Activated effector memory CD4-positive, alpha-beta T cell treated with Interleukin-2 at 50 U/mL for 16 hours (primary cell): ENCODE measurements at places on chromosomes 3 and 15.

- DNase-seq, result no peak
Measured at GRCh38 chr3:105493305-105493892, 126.7 kb downstream of the ALCAM start.

DNA sequence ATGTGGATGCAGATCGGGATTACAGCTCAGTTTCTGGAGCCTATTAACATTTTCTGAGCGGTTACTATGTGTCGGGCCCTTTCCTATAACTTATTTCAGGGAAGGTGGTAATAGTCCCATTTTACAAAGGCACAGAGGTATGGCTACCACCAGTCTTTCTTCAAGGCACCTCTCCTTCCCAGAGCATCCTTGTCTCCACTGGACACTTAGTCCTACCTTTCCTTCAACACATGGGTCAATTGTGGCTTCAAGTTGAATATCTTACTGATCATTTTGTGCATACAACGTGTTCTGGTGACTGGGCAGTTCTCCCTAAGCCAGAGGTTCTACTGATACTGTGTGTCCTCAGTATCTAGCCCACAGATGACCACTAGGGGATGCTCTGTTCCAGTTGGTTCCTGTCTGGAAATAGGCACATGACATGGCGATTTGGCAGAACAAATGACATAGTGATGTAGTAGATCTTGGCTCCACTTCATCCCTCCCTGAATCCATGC lies 60.7 kb upstream of the CMTM8 start:
- DNase-seq, result peak; percentile 14

GRCh38 chr3:129046732-129047552 lies 13.6 kb upstream of the GP9 start:
- DNase-seq, result no peak

DNA sequence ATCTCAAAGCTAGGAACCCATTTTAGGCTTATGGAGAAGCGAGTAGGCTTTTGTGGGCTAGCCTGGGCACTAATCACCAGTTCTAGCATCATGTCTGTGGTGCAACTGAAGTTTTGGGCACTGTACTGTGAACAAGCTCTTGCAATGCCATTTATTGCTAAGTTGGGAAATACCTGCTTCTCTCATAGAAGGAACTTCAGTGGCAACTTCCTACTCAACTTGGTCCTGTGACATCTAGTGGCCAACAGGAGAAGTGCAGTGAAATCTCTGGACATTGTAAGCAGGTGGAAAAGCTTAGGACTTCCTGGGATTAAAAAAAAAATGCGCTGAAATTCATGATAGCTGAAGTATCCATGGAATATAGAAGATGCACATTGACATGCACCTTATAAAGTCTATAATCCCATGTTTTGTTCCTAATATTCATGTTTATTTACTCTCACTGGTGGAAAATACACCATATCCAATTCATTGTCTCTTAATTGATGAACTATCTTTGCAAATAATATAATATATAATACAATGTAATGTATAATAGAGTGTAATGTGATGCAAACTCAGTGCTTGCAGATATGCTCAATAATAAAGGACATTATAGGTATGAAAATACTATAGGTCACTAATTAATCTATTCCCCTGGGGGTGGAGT lies 6.5 kb upstream of the ALDH1A3 start:
- DNase-seq, result peak; percentile 10

GRCh38 chr3:34277110-34277509 lies 478.7 kb downstream of the PDCD6IP start:
- no peak for DNase-seq

- no peak for DNase-seq
Measured at GRCh38 chr15:84603630-84604379, 3.0 kb downstream of the ZSCAN2 start.

DNA sequence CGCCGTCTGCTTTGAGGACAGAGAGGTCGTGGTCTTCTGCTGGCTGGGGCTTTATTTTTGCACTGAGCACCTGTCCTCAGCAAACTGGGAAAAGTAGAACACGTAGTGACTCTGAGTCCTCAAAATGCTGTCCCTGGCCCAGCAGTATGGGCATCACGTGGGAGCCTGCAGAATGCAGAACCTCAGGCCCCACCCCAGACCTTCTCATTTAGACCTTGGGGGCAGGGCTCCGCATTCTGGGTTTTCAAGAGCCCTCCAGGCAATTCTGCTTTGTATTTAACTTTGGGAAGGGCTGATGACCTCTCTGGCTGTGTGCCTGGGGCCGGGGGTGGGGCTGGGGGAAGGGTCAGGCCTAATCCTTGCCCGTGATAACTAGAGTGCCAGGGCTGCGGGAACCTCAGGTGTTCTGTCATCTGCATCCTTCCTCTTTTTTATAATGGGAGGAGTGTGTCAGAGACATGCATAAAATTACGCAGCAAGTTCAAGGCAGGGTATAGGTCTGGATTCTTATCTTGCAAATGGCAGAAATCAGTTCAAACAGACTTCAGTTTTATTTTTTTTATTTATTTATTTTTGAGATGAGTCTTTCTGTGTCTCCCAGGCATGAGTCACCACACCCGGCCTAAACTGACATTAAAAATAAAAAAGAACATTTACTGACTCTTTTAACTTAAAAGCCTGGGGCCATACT lies 11.1 kb downstream of the SLC6A6 start:
- DNase-seq, result no peak

- DNase-seq, result no peak
Measured at GRCh38 chr3:194251461-194251860, 99.7 kb downstream of the CPN2 start.

GRCh38 chr3:134881305-134881704 lies 86.2 kb downstream of the EPHB1 start:
- no peak for DNase-seq

DNA sequence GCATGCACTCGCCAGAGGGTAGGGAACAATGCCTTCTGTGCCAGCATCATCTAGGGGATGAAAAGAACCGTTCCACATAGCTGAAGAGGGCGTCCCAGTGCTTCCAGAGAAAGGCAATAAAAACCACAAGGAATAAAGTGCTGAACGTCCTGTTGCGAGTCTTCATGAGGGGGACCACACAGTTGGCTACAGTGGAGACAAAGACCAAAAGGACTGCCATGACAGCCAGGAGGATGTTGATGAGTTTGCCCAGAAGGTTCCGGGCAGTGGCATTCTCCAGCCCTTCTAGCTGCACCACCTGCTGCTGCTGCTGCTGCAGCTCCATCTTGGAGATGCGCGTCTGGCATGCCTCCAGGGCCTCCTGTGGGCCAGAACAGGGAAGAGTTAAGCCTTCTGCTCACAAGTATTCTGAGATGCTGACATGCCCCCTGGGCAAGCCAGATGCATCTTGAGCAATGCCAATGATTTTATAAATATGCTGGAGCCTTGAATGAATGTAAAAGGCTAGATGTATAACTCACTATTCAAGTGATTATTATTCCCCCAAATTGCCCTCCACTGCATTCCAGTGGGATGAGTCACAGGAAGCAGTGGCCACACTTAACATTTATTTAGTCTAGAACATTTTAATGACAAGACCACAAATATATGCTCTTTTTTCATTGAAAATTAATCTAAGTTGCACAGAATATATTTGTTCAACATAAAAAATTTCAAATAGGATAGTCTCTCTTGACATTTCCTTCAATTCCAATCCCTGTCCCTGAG lies 45.1 kb upstream of the PLXND1 start:
- DNase-seq, result no peak

DNA sequence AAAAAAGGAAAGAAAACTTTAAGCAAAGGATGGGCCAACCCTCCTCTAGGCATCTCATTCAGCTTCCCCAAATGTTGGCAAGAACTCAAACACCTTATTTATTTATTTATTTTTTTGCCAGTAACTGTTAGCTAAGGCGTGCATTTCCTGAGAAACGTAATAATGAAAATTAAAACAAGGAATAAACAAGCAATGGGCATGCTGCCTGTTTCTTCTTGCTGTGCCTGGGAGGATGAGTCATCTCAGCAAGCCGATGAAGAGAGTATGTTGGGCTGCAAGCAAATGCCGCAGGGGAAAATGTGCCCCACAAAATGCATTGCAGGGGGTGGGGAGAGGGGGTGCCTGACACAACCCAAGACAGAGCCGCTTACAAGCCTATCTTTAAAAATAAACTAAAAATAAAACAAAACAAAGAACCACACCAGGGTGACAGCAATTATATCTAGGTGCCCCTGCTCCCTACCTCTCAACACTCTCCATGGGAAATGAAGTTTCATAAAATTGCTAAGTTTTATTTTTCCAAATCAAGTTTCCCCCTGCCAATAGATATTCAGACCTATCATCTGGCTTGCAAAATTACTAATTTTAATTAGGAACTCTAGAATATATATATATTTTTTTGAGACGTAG lies 40.3 kb downstream of the EIF4E3 start:
- no peak for DNase-seq

DNA sequence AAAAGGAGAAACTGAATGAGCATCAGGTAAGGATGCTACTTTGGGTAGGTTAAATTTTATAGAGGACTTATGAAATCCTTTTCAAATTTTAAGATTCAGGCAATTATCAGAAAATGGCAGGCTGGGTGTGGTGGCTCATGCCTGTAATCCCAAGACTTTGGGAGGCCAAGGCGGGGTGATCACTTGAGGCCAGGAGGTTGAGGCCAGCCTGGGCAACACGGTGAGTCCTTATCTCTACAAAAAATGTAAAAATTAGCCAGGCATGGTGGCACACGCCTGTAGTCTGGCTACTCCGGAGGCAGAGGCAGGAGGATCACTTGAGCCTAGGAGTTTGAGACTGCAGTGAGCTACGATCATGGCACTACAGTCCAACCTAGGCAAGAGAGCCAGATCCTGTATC lies 23.1 kb downstream of the DCUN1D1 start:
- no peak for DNase-seq

GRCh38 chr3:191094057-191094845 lies 104.8 kb upstream of the OSTN start:
- DNase-seq, result no peak

- no peak for DNase-seq
Measured at GRCh38 chr3:59153648-59154047, 103.8 kb upstream of the CFAP20DC start.

GRCh38 chr15:29140475-29141307 lies 128.9 kb downstream of the NSMCE3 start:
- no peak for DNase-seq

DNA sequence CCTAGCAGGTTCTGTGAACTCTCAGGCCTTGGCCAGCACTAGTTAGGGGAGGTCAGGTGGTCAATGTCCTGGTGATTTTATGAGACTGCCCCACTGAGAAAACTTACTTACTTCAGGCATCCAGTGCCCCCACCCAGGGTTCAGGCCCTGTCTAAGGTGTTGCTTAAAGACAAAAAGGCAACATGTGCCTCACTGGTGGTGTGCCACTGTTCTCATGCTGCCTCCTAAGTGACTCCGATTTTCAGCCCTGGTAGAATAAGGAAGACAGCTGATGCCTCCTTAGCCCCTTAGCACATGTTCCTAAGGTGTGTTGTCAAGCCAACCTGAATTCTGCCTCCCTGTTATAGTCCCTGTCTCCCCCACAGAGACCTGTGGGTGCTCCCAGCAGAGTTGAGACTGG lies 5.3 kb downstream of the RBM15B start:
- no peak for DNase-seq

GRCh38 chr3:134693804-134694203 lies 43.0 kb upstream of the KY start:
- DNase-seq, result no peak

GRCh38 chr3:39577541-39577940 lies 110.1 kb downstream of the MOBP start:
- DNase-seq, result no peak

- no peak for DNase-seq
Measured at GRCh38 chr3:180018543-180018942, 18.2 kb downstream of the PEX5L start.

GRCh38 chr3:42892169-42892568 lies 13.8 kb upstream of the ZNF662 start:
- DNase-seq, result no peak

DNA sequence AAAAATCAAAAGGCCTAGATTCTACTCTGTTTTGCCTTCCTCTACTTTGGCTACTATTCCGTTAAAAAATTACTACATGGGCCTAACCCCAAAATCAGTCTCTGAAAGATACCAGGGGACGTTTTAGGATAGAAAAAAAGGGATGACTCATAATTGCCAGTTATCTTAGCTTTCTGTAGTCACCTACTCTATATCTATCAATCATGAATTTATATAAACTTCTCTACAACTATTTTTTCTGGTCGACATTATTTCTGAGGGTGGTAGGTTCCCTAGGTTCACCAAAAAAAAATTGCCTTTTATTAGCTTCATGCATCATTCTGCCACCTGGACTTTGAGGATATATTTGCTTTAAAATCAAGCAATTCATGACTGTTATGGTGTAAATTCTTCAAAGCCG lies 36.5 kb downstream of the RAF1 start:
- no peak for DNase-seq

DNA sequence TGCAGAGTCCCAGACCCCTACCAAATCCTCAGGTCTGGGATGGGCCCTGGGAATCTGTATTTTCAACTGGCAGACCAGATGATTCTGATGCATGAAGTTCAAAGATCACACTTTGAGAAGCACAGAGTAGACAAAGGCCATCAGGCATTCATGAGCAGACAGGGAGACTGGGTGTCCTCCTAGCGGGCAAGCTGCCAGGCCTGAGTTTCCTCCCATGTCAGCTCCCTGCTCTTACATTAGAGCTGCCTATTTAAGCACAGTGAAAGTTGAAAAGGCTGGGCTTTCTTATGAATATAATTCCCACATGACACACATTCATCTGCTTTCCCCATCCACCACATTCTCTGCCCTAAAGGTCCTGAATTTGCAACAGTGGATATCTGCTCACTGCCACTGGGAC lies 14.0 kb downstream of the CAPN3 start:
- no peak for DNase-seq

- no peak for DNase-seq
Measured at GRCh38 chr15:27742751-27743477, 356.2 kb downstream of the OCA2 start.
